NCI-H82 (cell line): ENCODE measurements at places on chromosomes 1 and 21.
A peak's percentile ranks its signal among the peaks of the same experiment; 100 is the strongest.

DNA sequence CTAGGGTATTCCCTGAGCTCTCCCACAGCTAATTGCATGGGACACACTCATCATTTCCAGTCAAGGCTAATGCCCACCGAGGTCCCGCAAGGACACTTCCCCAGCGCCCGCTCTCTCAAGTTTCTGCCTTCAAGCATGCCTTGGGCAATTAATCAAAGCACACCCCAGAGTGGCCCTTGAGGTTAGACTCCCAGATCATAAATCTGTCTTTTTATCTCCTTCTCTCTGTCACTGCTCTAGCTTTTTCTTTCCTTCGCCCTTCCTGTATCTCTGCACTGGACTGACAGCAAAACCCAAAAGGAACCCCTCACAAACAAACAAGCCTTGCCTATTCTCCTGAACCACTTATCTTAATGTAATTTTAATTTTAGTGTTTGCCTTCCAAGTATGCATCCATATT is 7.9 kb upstream of the EXOSC10 start:
- no peak for DNase-seq

- DNase-seq: no peak
These were observed 4.6 kb upstream of the ZNF678 start for GRCh38 chr1:227558732-227559262.

GRCh38 chr21:27155130-27155500 is 188.2 kb upstream of the ADAMTS5 start:
- no peak for DNase-seq

DNA sequence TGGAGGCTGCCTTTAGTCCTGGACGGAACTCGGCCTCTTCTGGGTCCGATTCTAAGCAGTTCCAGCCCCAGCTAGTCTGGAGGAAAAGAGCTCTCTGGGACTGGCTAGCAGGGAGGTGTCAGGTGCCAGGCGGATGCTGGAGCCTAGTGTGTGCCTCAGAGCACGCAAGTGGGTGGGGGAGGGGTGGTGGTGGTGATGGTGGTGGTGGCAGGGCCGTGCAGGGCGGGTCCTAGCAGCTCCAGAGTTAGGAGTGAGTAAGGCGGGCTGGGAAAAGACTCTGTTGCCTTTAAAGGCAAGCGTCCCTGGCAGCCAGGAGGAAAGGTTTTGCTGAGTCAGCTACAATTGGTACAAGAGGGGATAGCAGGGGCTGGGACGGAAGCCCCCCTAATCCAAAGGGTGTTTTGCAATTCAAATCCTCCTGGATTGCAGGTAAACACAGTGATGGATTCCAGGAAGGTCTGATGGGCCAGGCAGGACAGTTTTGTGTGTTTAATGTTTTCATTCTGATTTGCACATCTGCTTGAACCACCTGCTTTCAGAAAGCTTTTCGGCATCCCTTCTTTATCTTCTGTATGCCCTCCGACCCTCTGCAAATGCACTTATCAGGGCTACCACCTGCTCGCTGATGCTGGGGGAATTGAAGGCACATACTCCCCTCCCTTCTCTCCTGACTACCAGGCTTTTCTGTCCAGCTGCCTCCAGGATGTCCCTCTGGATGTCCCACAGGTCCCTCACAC is 4.1 kb upstream of the SLC2A1 start:
- peak; percentile 77 for DNase-seq

GRCh38 chr1:17967623-17968255 is 139.9 kb upstream of the IGSF21 start:
- no peak for DNase-seq

- DNase-seq: no peak
These were observed 14.5 kb upstream of the GBP3 start for GRCh38 chr1:89037186-89037585.

- DNase-seq: no peak
These were observed 738.7 kb downstream of the LTN1 start for GRCh38 chr21:28253961-28254360.

DNA sequence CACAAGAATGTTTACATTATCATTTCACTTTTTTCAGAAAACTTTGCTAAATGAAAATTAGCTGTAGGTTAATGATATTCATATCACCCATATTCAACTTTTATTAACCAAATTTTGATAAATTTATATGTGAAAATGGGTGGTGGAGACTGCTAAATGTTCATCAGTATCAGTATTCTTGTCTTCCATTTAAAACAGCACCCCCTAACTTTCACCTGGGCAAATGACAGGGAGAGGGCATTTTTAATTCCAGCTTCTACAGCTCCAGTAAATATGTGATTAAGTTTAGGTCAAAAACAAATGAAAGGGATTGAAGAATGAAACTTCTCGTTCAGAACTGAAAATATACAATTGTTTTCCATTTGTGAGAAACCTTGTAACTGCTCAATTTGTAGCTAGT is 722.2 kb downstream of the KCNT2 start:
- DNase-seq: no peak

DNA sequence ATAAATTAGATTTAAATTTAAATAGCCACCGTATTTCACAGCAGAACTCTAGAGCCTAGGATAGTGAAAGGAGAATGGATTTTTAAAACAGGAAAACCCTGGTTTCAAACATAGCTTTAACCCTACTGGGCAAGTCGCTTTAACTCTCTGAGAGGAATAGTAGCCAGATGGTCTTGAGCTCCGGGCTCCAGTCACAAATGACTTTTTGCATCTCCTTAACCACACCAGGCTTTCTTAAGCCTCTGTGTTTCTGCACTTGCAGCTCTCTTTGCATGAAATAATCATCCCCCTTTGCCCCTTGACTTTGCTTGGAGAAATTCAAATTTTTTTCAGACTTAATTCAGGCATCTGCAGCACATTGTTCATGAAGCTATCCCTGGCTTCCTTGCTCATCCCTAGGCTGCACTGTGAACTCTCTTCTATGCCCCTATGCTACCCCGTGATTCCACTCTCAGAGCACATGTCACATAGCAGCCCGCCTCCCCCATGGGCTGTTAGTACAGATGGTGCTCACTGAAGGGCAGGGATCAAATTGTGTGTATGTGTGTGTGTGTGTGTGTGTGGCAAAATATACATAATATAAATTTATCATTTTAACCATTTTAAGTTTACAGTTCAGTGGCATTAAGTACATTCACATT is 68.8 kb upstream of the DAB1 start:
- DNase-seq: peak; percentile 93

GRCh38 chr1:82318265-82318664 is 517.5 kb downstream of the ADGRL2 start:
- no peak for DNase-seq

GRCh38 chr1:229097356-229097755 is 173.6 kb upstream of the RAB4A start:
- no peak for DNase-seq

DNA sequence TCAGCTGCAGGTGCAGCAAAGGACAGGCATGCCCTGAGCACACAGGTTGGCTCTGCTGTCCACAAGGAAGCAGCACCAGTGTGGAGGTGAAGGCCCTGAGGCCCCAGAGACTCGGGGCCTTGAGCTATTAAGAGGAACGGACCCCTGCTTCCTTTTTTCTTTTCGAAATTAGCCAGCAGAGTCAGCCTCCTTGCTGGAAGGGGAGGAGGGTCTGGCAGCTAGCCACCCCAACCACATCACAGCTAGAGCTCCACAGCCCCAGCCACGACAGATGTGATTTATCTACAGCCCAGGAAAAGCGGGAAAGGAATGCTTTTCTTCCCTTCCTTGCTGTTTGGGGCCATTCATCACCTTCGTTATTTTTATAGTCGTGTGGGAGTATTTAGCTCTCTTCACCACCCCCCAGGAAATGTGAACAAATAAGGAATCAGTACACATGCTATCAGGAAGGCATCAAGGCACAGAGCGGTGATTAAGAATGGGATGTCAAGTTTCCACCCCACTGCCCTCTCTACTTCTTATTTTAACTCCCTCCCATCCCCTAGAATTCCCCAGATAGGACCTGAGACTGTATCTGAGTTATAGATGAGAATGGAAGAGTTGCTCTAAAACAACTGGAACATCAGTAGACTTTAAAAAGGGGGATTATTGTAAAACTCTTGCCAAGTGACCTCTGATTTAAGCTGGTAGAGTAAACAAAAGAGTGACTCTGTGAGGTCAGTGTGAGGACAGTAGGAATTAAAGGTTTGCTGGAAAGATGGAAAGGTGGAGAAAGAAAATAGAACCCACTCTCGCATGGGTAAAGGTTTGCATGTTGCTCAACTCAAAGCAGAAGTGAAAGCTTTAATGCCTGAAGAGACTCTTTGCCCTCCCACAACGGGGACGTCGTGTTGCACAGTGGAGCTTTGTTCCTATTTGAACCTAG is 224.7 kb upstream of the GJB5 start:
- no peak for DNase-seq

DNA sequence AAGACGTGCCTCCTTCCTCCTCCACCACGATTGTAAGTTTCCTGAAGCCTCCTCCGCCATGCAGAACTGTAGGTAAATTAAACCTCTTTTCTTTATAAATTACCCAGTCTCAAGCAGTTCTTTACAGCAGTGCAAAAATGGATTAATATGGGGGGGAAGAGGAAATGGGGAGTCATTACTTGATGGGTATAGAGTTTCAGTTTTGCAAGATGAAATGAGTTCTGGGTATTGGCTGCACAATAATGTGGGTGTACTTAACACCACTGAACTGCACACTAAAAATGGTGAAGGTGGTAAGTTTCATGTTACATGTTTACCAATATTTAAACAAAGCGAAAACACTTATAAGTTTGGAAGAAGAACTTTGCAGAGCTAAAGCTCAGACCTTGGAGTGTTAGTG is 24.3 kb upstream of the DISP1 start:
- no peak for DNase-seq

GRCh38 chr1:5898266-5898665 is 94.0 kb downstream of the NPHP4 start:
- DNase-seq: no peak

DNA sequence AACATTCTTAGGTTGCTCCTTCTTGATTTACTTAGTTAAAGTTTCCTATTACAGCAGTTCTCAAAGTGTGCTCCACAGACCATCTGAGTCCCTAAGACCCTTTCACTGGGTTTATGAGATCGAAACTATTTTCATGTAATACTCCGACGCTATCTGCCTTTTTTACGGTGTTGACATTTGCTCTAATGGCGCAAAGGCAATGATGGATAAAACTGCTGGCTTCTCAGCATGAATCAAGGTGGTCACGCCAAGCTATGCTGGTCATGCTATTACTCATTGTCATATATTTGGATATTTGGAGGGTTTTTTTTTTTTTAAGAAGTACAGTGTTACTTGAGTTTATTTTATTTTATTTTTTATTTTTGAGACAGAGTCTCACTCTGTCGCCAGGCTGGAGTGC is 235.1 kb downstream of the KIF26B start:
- DNase-seq: no peak

GRCh38 chr1:201145132-201145531 is 9.1 kb downstream of the TMEM9 start:
- DNase-seq: peak; percentile 29

- no peak for DNase-seq
These were observed 17.3 kb downstream of the SLAMF1 start for GRCh38 chr1:160629286-160630210.

- no peak for DNase-seq
These were observed 24.2 kb upstream of the SNX7 start for GRCh38 chr1:98637316-98637715.

DNA sequence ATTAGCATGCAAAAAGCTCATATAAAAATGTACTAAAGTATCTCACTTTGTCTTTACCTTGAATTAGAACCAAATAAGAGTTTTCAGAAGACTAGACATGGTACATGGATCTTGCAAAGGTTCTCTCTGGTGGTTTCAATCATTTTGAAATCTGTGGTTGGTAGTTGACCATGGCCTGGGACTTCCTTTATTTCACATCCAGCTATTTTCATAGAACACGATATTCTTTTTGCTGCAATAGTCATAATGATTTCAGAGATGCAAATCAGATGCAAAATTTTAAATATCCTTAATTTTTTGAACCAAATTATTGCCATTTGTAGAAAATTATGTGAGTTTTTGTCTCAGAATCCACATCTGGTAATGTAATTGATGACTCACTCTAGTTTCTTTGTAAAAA is 375.1 kb upstream of the ZP4 start:
- no peak for DNase-seq

- peak; percentile 12 for DNase-seq
These were observed 32.1 kb upstream of the PLA2G5 start for GRCh38 chr1:20037877-20038276.

DNA sequence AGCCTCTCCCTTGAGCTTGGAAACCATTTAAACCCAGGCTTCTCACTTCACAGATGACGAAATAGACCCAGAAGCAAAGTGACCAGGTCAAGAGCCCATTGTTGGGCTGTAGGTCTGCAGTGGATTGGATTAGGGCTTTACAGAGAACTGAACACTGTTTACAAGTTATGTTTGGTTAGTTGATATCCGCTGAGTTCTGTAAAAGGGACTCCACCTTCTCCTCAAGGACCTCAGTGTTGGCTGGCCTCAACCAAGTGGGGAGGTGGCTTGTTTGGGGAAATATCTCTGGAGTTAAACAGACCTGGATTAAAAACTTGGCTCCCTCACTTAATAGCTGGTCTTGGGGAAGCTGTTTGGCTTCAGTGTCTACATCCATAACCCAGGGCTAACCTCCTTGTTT is 88.1 kb downstream of the UCK2 start:
- no peak for DNase-seq

DNA sequence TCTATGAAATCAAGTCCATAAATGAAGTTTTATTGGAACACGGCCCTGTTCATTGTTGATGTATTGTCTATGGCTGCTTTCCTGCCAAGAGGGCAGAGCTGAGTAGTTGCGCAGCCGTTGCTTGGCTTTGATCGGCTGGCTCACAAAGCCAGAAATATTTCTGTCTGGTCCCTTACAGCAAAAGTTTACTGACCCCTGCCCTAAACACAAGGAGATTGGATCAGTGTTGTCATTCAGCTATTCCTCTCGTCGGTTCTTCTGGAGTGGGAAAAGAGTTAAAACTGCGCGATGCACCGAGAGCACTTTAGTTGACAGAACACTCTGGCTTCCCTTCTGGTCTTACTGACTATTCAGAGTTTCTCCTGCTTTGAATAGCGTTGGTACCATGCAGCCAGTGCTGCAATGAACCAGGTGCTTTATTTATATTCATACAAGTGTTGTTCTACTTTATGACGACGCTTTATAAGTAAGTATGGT is 868 bp downstream of the ZBTB40 start:
- DNase-seq: peak; percentile 69

DNA sequence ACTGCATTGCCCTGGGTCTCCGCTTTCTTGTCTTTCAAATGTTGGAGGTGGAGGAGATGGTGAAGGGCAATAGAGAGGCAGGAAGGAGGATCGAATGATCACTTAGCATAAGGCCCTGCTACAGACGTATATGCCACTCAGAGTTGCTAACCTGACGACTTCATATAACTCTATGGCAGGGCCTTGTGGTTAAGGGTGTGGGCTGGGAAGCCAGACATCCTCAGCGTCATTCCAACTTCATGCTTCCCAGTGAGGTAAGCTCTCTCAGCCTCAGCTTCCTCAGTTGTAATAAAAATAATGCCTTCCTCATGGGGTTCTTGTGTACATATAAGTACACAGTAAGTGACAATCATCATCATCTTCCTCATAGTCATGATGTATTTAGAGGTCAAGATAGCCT is 54.6 kb downstream of the CASQ2 start:
- no peak for DNase-seq
